ENCODE measurements at places on chromosomes 6 and 20.

DNA sequence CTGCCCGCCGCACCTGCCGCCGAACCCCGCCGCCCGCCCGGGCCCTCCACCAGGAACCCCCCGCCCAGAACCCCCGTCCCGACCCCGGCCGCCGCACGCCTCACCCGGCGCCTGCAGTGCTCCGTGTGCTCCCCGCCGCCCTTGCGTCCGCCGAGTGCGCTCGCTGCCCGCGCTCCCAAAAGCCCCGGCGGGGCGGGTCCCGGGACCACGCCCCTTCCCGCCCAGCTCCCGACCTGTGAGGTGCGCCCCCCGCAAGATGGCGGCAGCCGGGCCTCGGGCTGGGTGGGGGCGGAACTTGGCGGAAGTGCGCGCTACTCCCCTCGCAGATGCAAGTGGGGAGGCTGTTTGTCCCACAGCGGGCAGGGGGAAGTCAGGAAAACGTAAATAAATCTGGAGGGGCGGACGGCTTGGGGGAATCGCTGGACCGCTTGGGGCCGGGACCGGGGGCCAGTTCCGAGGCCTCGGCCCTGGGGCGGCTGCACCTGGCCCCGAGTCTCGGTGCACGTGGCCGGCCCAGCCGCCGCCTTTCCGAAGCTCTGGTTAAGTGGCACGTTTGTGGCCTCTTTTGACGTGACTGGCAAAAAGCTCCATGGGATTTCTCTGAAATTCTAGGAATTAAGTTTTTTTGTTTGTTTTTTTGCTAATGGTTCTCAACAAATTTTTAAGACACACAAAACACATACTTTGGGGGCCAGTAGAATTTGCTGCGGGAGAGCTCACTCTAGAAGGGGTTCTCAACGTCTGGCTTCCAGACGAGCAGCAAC, at the start of gene EZR:
Gene EZR (minus strand): TSS at position 156 of the 764 bp plus-strand sequence. CDS start 1,275 bp downstream, outside the sequence.
- no peak for DNase-seq

DNA sequence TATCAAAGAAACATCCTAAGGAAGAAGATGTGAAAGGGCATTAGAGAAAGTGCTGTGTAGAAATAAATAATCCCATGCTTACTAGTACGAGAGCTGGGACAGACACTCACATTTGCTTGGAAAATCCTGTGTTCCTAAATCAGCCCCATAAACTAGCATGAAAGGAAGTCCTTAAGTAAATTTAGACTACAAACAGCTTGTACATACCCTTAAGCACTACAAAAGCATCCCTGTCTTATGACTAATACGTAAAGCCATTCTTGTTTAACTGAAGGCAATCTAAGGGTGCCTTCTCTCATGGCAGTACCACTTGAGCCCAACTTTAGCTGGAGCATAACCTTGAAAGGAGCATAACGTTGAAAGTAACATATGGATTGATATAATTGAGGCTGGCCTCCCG, 15.4 kb upstream of the FOXQ1 start:
- DNase-seq, result no peak

DNA sequence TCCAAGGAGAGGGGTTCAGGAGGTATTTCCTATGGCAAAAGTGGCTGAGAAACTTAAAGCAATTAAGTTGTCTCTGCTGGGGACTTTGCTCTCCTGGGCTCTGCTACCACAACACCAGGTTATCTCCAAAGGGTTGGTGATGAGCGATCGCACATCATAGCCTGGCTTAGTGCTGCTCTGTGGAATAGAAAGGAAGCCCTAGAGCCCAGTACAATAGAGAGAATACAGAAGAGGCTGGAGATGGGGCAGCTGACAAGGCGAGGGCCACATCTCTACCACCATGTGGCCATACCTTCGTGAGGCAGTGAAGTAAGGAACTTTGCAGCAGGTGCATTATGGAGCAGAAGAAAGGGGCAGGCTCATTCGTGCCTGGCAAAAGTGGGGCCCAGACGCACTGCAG, 8.6 kb upstream of the TMC2 start:
- no peak for DNase-seq

DNA sequence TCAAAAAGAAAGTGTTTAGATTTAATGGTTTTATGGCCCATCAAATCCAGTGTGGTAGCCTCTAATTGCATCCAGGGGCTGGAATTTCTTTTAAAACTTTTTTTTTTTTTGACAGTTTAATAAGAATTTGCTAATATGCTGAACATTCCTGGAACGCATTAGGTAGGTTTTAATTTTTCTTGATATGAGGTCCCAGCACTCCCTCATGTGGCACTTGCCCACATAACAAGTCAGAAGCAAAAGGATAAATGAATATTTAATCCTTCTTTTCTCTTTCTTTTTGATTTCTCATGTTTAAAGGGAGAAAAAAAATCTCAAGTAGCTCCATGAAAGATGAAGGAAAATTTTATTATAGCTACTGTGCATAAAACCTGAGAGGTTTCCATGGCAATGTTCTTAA, 13.5 kb downstream of the HAO1 start:
- no peak for DNase-seq

DNA sequence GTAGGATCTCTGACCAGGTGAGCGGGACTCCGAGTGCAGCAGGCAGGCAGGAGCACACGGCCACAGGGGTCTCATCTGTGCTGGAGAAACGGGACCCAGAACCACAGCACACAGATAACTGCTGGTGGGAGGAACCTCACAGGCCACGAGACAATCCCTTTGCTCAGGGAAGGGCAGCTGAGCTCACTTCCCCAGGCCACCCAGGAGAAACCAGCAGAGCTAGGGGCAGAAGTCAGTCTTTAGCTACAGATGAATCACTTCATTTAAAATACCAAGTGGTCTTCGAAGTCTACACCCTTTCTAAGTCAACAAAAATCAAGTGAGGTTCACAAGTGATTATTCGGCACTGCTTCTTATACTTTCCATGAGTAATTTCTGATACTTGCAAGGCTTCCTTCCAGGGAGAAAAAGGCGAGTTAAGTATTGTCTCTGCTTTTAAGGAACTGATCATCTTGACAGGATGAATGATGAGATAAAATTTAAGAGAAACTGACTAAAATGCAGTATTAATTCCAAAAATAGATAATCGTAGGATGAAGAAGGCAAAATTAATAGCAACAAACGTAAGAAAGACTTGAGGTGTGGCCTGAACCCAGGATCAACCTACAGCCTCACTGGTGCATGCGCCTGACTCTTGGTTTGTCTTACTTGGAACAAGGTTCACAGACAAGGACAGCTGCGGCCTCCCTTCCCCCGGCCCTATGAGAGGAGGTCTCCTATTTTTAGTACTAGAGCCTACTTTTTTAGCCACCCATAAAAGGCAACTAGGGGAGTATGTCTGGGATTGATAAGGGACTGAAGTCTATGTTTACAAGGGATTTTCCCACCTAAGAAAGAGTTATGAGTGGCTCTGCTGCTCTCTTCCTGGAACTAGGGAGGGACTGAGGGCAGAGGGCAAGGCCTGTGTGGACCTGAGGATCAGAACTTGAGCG, 233.6 kb downstream of the TTLL2 start:
- no peak for DNase-seq

GRCh38 chr20:43963872-43964791, 49.5 kb downstream of the TOX2 start:
- DNase-seq, result no peak
